ENCODE measurements at places on chromosomes 1 and 21.

DNA sequence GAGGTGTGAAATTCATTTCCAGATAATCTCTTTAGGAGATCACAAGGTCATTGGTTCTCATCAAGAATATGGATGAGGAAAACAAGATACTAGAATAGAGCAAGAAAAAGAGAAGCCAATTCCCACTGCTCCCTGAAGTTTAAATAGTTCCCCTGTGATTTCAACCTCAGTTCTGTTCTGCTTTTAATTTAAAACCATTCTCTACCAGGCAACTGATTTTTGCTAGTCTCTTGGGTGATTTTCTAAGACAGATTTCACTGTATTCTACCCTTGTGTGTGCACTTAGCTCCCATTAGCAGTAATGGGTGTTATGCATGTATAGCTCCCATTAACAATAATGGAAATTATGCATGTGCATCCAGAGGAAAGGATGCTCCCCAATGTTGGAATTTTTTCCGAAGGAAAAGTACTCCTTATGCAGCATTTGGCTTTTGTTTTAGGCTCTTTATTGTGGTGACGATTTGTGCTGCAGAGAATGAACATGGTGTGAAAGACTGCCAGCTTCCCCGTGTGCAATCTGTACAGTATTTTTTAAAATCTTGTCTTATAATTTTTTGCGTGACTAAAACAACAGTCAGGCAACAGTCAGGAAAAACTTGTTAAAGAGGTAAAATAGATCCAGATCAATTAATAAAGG is 144.0 kb upstream of the ZRANB2 start:
- no peak for DNase-seq

DNA sequence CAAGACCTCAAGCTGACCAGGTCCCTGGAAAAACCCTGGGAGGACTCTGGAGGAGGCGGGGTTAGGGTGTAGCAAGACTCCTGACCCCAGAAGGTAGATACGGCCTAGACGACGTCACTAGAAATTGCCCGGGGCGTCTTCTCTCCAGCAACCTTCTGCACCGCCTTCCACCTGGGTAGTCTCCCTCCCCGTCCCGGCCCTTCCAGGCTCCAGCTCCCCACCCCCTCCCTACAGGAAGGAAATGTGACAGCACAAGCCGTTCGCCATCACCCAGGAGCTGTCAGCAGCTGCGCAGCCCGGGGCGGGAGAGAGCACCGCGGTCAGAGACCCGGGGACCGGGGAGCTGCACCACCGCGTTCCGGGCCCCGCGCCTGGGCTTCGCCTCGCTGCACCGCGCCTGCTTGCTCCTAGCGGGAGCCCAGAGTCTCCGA is 20.0 kb downstream of the SERTAD4 start:
- peak; percentile 24 for DNase-seq

- no peak for DNase-seq
Observed at GRCh38 chr1:91201694-91202093, 179.9 kb upstream of the ZNF644 start.

GRCh38 chr1:64006276-64007051 is 197.0 kb upstream of the UBE2U start:
- peak; percentile 26 for DNase-seq

DNA sequence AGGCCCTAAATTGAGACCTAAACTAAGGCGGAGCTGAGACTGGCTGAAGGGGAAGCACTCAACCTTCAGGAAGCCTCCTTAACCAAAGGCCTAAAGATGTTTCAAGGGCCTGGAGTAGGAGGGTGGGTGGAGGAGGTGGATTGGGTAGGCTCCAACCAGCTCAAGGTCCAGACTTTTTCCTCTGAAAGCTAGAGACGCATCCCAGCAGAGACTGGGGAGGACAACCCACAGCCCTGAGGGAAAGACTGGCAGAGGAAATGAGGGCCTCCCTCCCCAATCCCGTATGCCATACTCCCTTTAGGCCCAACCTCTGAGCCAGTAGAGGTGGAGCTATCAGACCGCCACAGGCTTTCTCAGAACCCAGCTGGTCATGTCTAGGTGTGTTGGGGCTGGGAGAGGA is 1.1 kb downstream of the ECM1 start:
- no peak for DNase-seq

DNA sequence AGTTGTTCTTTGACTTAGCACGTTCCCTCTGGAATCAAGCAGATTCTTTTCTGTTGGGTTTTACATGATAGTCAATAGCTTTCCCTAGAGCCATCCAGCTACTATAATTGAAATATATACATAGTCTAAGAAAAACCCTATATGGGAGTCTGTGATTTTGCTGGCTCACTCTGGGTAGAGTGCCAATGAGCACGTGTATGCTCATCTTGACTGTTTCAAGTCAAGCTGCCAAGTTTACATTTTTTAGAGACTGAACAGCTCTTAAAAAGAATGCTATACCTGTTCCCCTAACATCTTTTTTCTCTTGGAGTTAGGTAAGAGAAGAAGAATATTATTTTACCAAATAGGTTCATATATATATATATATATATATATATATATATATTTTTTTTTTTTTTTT is 182.8 kb upstream of the NRIP1 start:
- DNase-seq, result no peak

DNA sequence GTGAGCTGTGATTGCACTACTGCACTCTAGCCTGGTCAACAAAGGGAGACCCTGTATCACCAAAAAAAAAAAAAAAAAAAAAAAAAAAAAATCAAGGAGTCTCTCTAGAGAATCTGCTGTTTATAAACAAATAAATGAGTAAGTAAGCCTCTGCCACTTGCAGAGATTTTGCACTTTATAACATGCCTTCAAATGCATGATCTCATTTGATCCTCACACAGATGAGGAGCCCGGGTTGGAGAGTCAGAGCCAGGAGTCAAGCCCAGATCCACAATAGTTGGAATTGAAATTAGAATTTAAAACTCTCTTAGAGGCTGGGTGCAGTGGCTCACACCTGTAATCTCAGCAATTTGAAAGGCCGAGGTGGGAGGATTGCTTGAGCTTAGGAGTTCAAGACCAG is 4.0 kb downstream of the PRELP start:
- DNase-seq, result no peak

DNA sequence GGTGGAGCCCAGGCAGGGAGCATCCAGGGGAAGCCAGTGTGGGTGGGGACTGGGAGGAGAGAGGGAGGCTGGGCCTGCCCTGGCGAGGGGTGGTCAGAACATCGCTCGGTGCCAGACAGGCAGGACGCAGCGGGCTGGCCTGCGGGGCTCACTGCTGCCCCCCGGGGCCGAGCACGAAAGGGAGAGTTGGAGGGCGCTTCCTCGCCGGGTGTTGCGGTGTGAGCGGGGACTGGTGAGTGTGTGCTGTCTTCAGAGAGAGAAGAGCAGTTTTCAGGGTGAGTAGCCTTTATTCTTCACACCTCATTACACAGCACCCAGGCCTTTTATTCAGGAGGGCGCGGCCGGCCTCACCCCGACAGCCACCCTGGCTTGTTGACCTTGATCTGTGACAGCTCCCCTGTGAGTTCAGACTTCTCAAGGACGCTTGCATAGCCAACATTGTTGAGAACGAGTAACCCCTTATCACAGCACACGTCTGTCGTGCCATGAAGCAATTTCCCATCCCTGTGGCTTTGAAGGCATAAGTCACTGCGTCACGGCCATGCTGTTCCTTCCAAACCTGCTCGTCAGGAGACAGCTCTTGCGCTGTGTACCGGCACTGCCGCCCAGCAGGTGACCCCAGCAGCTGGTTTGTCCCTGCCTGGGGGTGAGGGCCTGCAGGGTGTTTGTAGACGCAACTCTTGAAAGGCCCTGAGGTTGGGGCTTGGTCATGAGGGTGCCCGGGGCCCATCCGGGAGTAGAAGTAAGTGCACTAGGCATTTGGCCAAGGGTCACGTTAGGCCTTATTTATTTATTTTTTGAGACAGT is 54.6 kb downstream of the PRKCZ start:
- no peak for DNase-seq

GRCh38 chr1:5198328-5198727 is 543.9 kb downstream of the AJAP1 start:
- DNase-seq, result no peak

GRCh38 chr1:24294228-24294672 is 24.9 kb upstream of the GRHL3 start:
- no peak for DNase-seq

GRCh38 chr1:153422450-153423068 is 6.2 kb downstream of the S100A7A start:
- peak; percentile 82 for DNase-seq

DNA sequence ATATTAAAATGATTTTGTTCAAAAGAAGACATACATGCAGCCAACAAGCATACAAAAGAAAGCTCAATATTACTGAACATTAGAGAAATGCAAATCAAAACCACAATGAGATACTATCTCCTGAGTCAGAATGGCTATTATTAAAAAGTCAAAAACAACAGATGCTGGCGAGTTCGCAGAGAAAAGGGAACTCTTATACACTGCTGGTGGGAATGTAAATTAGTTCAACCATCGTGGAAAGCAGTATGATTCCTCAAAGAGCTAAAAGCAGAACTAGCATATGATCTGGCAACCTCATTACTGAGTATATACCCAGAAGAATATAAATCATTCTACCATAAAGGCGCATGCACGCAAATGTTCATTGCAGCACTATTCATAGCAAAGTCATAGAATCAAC is 126.0 kb upstream of the HMCN1 start:
- DNase-seq, result no peak

- no peak for DNase-seq
Observed at GRCh38 chr21:32240851-32241687, 37.8 kb downstream of the MIS18A start.

- DNase-seq, result no peak
Observed at GRCh38 chr1:4090976-4091660, 191.0 kb upstream of the C1orf174 start.

GRCh38 chr1:30384286-30385245 is 338.8 kb downstream of the MATN1 start:
- no peak for DNase-seq

DNA sequence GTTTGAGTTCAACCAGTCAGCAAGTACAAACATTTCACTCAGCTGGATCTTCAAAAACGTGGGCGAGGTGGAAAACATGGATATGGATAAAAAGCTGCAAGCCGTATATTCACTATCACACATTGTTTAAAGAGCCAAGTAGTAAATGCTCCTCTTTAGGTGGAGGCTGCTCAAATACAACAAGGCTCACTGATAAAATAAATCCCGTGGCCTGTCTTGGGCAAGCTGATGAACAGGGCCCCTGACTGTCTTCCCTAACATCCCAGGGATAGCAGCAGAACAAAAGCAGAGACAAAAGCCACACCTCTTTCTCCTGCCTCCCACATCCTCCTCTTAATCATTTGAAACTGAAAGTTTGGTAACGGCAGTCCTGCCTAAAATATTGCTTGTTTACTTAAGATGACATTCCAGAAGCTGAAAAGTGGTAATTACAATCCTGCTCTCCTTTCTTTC is 357.7 kb downstream of the TTLL7 start:
- no peak for DNase-seq

- DNase-seq, result no peak
Observed at GRCh38 chr21:24294171-24294570, 1313.1 kb downstream of the MRPL39 start.

DNA sequence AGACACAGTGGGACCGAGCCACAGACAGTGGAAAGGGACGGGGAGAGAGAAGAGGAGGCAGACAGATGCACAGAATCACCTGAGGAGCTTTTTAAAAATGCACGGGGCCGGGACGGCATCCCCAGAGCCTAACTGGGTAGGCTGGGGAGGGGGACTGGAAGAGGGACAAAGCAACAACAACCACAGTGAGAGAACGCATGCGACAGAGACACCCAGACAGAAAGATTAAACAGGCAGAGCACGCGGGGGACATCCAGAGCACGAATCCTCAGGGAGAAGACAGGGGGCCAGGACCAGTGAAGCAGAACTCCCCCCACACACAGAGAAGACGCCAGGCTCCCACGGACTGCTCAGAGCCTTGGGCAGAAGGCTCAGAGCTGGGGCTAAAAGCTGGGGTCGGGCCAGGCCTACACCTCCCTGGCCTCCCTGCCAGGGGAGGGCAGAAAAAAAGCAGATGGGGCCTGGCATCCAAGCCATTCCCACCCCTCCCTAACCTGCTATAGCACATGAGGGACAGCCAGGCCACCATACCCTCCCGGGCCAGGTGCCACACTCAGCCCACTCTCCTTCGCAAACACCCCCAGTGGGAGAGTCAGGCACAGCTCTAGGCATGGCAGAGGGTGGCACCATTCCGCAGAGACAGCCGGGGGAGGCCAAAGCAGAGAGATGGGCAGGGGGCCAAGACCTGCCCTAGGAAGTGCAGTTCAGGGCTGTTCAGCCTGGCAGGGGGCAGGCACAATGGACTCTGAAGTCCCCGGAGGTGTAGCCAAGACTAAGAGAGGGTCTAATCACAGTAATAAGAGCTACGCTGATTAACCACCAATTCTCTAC is 29.8 kb upstream of the COL16A1 start:
- DNase-seq, result no peak

- DNase-seq, result no peak
Observed at GRCh38 chr1:6898974-6899539, 113.8 kb downstream of the CAMTA1 start.

DNA sequence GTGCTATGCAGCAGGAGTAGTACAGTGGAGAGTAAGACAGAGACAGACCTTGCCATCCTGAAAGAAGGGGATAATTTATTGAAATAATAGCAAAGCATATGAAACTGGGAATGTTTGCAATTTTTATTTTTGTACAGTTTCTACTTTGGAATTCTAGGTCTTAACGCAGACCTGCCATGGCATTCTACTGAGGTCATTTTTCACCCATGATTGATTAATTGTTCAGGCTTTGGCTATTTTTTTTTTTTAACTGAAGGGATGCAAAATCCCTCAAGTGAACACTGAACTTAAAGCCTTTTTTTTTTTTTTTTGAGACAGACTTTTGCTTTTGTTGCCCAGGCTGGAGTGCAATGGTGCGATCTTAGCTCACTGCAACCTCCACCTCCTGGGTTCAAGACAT is 27.1 kb downstream of the MTF2 start:
- no peak for DNase-seq

- peak; percentile 75 for DNase-seq
Observed at GRCh38 chr21:25578056-25578961, 29.0 kb downstream of the MRPL39 start.
